ENCODE measurements at places on chromosomes 7 and 10. TPM values are rescaled to one million over a fixed set of nuclear protein-coding genes. Genes with fewer than 3 reads are reported as not detected.

Gene IFIT1B
- not detected for total RNA-seq

Gene MSS51
- 1.6 TPM for total RNA-seq

Gene IMPDH1
- 79.7 TPM for total RNA-seq

Gene CUTC
- total RNA-seq: 18.0 TPM

Gene PRSS1
- total RNA-seq: not detected

Gene HMX3
- total RNA-seq: not detected

Gene SFRP5
- total RNA-seq: not detected

Gene SPDYE11
- total RNA-seq: not detected

Gene AKR1C4
- not detected for total RNA-seq

Gene ELN
- 22.5 TPM for total RNA-seq

Gene SCART1
- total RNA-seq: 1.3 TPM

Gene LRRD1
- under 0.01 TPM for total RNA-seq

Gene TMEM196
- not detected for total RNA-seq

Gene CCDC71L
- total RNA-seq: 44.7 TPM

Gene FAM25A
- total RNA-seq: not detected

Gene ELMO1
- total RNA-seq: 68.5 TPM

Gene NSUN6
- 6.6 TPM for total RNA-seq

Gene PTPRZ1
- total RNA-seq: not detected

Gene RBP3
- not detected for total RNA-seq

Gene CALCR
- total RNA-seq: not detected

Gene AQP1
- total RNA-seq: 4.9 TPM

Gene MYPN
- under 0.01 TPM for total RNA-seq

Gene OR9A2
- total RNA-seq: not detected

Gene PIK3CG
- 17.3 TPM for total RNA-seq

Gene FGFBP3
- 0.65 TPM for total RNA-seq

Gene CCDC172
- total RNA-seq: not detected

Gene WEE2
- total RNA-seq: not detected

Gene GATA3
- total RNA-seq: 0.29 TPM

Gene TCAF2
- total RNA-seq: 17.3 TPM

Gene CPED1
- total RNA-seq: 2.5 TPM

Gene VAX1
- not detected for total RNA-seq

Gene KCTD7
- 6.7 TPM for total RNA-seq

Gene MARVELD1
- total RNA-seq: 54.4 TPM

Gene GBX1
- under 0.01 TPM for total RNA-seq

Gene AGMO
- 11.8 TPM for total RNA-seq

Gene SPDYE1
- not detected for total RNA-seq

Gene H2BK1
- total RNA-seq: not detected

Gene ACSL5
- 26.7 TPM for total RNA-seq

Gene RGR
- not detected for total RNA-seq

Gene RNF32
- not detected for total RNA-seq

Gene GPAM
- total RNA-seq: 10.5 TPM

Gene LRIT1
- not detected for total RNA-seq

Gene CREB5
- total RNA-seq: 5.9 TPM

Gene DDC
- total RNA-seq: not detected

Gene SPDYE6
- 0.33 TPM for total RNA-seq

All from vein endothelial cell (primary cell).